ENCODE measurements at places on chromosomes 6 and 20.
A peak's percentile ranks its signal among the peaks of the same experiment; 100 is the strongest.

DNA sequence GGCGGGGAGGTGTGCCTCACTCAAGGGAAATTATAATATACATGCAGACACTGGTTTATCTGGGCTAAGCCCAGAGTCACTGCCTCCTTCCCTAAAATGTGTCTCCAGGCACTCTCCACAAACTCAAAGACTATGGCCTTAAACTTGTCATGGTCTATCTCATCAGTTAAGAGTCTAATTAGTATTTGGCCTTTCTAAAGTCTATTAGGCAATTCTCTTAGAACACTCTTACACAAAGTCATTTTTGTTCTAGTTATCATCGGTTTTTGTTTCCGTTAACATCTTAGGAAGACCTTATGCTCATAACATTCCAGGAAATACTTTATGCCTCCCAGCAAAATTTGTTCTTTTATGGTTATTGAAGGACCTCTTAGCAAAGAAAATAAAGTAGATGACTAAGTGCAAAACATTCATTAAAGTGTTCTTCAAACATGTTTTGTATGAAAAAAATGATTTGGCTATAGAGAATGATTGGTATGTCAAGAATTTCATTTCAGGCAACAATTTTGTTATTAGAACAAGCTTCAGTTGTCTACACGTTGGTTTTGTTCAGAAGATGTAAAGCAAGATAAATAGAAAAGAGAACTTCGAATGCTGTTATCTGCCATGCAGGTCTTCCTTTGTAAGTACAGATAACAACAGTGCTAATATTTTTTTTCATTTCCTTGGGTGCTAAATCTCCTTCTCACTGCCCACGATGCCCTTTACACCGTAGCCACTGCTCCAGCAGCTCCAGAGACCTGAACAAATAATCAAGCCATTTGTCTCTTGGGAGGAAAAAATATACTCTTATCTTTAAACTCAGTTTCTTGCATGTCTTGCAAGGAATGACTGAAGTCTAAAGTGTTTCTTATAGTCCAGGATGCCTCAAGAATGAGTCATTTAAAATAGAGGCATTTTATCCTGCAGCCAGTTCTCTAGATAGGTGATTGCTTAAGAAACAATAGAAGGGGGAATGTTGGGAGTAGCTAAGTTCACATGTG lies 170.4 kb downstream of the HTR1B start:
- DNase-seq = peak; percentile 34

DNA sequence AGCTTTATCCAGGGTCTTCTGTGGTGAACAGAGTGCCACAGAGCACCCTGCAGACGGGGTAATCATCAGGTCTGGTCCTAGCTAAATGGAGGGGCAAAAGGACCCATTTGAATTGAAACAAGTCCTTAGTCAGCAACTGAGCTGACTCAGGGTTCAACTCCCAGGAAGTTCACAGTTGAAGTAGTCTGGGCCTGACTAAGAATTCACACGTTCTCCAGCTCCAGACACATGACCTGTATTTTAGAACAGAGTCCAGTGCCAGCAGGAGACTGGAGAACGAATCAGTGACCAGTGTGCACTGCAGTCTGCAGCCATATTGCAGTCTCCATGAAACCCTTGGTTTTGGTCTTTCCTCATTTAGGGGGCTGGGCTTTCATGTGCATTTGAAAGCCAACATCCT lies 85.2 kb downstream of the ELOVL4 start:
- no peak for DNase-seq

- peak; percentile 58 for DNase-seq
Observed at GRCh38 chr20:2693286-2694007, 867 bp downstream of the EBF4 start.

DNA sequence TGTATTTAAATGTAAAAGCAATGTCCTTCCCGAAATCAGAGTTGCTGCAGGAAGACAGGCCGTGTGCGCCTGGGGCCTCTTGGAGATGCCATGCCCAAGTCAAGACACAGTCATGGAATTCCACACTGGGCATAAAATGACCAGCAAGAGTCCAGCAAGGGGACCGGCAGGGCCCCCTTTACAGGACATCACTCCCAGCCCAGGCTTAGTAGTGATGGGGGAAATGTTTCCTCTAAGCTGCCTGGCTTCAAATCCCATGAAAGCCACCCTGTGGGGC lies 1.9 kb upstream of the PPP1R3G start:
- DNase-seq = no peak

- DNase-seq = no peak
Observed at GRCh38 chr6:116542426-116542825, 3.1 kb downstream of the TRAPPC3L start.
